ENCODE measurements at places on chromosomes 13 and 19.

GRCh38 chr19:42529248-42529764 lies 1.0 kb upstream of the CEACAM1 start:
- no peak for DNase-seq

GRCh38 chr19:39809368-39809767 lies 24.6 kb downstream of the DYRK1B start:
- no peak for DNase-seq

- DNase-seq = no peak
These were observed 242.2 kb downstream of the B3GLCT start for GRCh38 chr13:31441800-31442510.

- no peak for DNase-seq
These were observed 20.2 kb upstream of the MYDGF start for GRCh38 chr19:4690361-4690760.

- DNase-seq = no peak
These were observed 3.1 kb downstream of the CDX2 start for GRCh38 chr13:27965740-27966640.

DNA sequence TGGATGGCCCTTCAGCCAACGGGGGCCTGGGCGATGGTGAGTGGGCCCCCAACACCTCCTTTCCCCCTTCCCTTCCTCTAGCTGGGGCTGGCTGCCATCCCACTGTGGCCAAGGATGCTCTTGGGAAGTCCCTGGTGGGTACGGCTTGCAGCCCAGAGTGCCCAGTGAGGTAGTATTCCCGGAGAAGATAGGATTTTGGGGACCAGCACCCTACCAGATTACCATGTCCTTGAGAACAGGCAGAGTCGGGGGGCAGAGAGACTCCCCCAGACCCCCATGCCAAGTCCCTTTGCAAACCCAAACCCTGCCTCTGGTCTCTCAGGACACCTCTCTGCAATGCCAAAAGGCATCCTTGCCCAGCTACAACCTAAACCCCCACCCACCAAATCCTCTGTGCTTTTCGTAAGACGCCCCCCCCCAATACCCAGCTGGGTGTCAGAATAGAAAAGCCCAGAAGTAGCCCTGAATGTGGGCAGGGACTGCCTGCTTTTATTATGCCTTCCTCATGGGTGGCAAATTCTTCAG lies 1.7 kb downstream of the HIF3A start:
- DNase-seq = no peak

GRCh38 chr19:14214580-14214979 lies 8.6 kb upstream of the ADGRL1 start:
- DNase-seq = no peak

DNA sequence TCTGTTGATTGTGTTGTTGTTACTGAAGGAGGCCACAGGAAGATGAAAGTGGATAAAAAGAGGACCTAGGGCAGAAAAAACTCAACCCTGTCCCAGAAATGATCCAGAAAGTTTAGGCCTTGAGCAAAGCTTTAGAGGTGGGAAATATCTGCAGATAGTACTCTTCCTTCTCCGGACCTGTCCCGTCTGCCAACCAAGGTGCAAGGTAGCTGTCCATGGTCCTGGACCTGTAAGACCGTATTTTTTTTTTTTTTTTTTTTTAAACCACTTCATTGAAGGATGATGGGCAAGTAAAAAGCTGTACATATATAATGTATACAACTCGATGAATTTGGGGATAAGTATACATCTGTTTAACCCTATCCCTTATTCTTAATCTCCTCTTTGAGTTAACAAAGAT lies 225.9 kb downstream of the OLFM4 start:
- DNase-seq = no peak

- no peak for DNase-seq
These were observed 28.1 kb downstream of the GPX4 start for GRCh38 chr19:1131718-1132551.

- no peak for DNase-seq
These were observed 182.6 kb downstream of the COL4A1 start for GRCh38 chr13:110124201-110124940.

- no peak for DNase-seq
These were observed 284.2 kb downstream of the POU4F1 start for GRCh38 chr13:78319101-78319627.

GRCh38 chr13:51495316-51495715 lies 42.5 kb upstream of the INTS6 start:
- no peak for DNase-seq

DNA sequence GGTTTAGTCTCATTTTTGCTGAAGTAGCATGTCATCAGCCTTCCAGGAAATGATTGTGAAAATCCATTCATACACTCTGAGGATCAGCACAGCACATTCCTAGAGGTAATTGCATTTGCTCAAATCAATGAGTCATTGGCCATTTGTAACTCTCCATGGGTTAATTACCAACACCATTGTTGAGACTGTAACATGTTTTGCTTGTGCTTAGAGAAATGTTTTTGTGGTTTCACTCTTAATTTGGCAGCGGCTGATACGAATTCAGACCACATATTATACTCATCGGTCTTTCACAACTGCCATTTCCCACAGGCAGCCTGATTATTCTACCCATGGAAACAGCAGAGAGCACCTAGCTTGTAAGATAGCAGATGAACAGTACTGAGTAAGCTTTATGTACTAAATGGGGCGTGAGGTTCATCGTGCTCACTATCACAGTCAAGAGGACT lies 110.3 kb downstream of the NHLRC3 start:
- no peak for DNase-seq

GRCh38 chr19:48216933-48217332 lies 38.8 kb downstream of the CARD8 start:
- no peak for DNase-seq

GRCh38 chr13:111861766-111862366 lies 205.1 kb upstream of the SOX1 start:
- DNase-seq = no peak

DNA sequence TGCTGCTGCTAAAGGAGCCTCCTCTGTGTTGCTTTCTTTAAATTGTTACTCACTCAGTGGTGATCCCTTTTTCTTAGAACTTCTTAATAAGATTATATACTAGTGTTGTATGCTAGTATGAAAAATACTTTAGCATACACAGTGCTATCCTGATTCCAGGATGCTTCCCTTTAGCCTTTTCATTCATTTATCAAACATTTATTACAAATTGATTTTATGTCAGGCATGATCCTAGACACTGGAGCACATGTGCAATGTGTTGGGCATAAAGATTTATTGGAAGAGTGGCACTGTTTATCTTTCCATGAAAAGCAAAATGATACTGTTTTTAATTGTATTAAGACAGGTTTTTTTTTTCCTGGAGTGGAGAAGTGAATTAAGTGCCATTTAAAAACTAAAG lies 249.6 kb downstream of the GPC5 start:
- DNase-seq = no peak

- DNase-seq = no peak
These were observed 31.8 kb upstream of the SPART start for GRCh38 chr13:36377826-36378468.

GRCh38 chr13:78909276-78909675 lies 250.3 kb upstream of the OBI1 start:
- no peak for DNase-seq

GRCh38 chr19:17243830-17244617 lies 1.7 kb downstream of the NR2F6 start:
- no peak for DNase-seq

GRCh38 chr13:23289917-23290357 lies 109.2 kb downstream of the SGCG start:
- DNase-seq = no peak

- no peak for DNase-seq
These were observed 337.6 kb downstream of the SLITRK6 start for GRCh38 chr13:85461621-85462020.

GRCh38 chr19:2282062-2282861 lies at the start of gene PEAK3:
Gene PEAK3 (minus strand): TSS chr19:2282175. CDS start chr19:2280931, 1,244 bp downstream.
- no peak for DNase-seq

DNA sequence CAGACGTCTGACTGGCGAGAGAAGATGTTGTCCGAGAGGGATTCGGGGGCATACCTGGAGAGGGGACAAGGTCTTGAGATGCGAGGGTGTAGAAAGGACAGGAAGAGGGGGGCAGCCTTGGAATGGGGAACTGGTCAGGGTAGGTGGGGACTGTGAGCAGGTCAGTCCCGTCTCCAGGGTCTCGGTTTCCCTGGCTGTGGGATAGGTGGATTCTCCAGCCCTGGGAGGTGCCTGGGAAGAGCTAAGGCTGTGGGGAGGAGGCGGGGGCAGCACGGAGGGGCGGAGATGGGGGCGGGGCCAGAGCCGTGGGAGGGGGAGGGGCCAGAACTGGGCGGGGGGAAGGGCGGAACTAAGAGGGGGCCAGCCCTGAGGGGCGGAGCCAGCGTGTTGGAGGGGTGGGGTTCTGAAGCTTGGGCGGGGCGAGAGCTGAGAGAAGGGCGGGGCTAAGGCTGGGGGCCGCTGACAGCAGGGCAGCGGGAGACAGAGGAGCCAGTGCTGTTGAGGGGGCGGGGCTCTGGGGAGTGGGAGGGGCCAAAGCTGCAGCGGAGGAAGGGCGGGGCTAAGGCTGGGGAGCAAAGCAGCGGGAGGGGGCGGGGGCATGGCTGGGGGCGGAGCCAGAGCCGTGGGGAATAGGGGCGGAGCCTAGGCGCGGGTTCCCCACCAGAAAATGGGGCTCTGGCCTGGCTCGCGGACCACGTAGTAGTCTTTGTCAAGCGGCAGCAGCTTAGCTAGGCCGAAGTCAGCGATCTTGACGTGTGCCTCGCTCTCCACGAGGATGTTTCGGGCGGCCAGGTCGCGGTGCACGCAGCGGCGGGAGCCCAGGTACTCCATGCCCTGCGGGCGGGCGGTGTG lies 9.5 kb upstream of the INSL3 start:
- no peak for DNase-seq

GRCh38 chr13:111561091-111561781 lies 240.8 kb downstream of the TEX29 start:
- no peak for DNase-seq

DNA sequence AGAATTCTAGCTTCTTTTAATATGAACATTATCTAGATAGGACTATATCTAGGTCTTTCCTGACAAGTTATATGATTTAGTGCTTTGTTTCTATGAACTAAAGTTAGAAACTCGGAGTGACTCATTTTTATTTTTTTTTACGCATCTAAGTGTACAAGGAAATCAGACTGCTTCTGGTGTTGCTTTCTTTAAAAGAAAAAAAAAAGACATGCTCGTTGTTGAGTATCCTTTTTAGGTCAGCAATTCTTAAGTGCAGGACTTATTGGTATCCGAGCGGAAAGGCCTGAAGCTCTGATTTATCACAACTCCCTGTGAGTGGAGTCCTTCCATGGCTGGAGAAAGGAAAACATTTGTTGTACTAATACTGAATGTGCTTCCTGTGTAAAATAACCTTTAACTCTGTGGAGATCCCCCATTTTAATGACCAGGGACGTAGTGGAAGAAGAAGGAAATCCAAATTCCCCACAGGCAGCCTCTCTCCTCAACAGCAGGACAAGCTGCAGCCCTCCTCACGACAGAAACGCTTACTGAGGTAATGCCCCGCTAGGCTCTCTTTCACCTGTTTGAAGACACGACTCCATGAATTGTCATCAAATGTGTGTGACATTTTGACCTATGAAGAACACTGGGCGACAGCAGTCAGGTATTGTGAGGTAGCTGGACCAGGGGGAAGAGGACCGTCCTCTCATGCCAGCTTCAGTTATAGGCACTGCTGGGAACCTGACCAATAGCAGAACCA lies 17.9 kb upstream of the POMP start:
- DNase-seq = no peak

GRCh38 chr13:73842626-73843025 lies 291.6 kb downstream of the KLF12 start:
- no peak for DNase-seq

DNA sequence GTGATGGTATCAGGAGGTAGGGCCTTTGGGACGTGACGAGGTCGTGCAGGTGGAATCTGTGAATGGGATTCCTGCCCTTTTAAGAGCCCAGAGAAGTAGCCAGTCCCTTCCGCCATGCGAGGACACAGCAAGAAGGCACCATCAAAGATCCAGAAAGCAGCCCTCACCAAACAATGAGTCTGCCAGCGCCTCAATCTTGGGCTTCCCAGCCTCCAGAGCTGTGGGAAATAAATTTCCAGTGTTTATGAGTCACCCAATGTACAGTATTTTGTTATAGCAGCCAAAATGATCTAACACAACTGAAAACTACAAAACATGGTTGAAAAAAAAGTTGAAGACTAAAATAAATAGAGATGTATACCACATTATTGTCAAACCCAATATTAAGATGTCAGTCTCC lies 16.9 kb upstream of the LAMP1 start:
- no peak for DNase-seq

- DNase-seq = no peak
These were observed 80.4 kb downstream of the LRCH1 start for GRCh38 chr13:46633416-46633815.

DNA sequence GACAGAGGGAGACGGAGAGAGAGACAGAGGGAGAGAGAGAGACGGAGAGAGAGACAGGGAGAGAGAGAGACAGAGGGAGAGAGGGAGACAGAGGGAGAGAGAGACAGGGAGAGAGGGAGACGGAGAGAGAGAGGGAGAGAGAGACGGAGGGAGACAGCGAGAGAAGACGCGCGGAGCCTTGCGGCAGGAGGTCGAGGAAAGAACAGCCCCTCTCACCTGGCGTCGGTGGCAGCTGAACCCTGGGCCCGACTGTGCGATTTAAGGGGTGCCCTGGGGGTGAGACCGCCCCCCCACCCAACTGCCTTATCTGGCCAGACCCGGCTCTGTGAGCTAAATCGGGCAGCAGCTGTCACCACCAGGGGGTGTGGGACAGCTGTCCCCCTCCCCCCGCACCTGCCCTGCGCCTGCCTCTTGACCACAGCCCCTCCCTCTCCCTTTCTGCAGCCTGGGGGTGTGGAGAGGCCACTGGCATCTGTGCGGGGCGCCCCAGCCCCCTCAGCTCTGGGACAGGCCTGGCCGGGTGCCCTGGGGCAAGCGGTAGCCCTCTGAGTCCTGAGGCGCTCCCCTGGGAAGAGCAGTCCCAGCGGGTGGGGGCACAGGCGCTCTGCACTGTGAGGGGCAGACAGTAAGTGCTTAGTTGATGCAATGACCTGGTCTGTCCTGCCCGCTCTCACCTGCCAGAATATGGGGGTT lies 10.8 kb downstream of the JOSD2 start:
- no peak for DNase-seq

GRCh38 chr13:113373811-113374485 lies 10.0 kb upstream of the GRTP1 start:
- no peak for DNase-seq

GRCh38 chr19:10580979-10581631 lies 6.0 kb downstream of the AP1M2 start:
- DNase-seq = peak; percentile 67
